ENCODE measurements at places on chromosomes 11 and 22.

GRCh38 chr11:75503531-75504099 is 22.1 kb downstream of the GDPD5 start:
- no peak for DNase-seq

DNA sequence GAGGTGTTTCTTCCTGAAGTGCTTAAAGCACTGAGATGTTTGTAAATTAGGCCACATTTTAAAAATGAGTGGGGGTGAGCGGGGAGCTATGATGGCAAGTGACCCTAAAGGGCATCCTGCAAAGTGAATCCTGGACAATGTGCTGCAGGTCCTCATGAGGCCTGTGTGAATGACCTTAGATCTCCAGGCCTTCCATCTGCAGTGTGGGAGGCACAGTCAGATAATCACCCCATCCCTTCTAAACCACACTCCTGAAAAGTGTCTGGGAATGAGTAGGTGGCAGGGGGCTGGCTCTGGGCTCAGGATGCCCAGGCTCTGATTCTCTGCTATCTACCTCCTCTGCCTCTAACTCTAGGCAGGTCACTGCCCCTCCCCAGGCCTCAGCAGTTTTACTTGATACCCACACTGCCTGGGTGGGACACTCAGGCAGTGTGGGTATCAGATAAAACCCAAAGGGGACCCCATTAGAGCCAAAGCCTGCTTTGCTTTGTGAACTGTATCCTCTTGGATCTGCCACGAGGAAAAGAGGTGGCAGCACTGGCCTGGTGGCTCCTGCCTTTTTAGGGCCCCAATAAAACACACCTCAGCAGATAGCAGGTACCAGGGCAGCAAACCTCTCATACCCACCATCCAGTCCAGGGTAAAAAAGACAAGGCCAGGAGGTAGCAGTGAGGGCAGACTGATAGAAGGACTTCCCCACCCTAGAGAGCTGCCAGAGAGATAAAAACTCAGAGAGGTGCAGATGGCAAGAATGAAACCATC is 10.5 kb downstream of the STARD10 start:
- DNase-seq = no peak

- DNase-seq = no peak
Measured at GRCh38 chr11:113247966-113248365, 66.4 kb upstream of the TTC12 start.

DNA sequence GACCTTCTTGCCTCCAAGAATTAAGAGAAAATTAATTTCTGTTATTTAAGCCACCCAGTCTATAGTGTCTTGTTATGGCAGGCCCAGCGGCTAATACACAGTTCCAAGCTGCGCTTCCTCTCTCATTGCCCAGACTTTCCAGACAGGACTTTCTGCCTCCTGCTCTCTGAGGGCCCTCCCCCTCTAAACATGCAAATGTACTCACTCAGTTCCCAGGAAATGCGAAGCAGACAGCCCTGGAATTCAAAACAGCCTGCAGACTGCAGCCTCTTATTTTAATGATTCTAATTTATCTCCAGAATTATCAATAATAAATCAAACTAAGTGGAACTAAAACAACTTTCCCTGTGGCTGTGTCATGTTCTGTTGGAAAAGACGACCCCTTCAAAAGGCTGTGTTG is 115.5 kb upstream of the ISX start:
- DNase-seq = no peak

DNA sequence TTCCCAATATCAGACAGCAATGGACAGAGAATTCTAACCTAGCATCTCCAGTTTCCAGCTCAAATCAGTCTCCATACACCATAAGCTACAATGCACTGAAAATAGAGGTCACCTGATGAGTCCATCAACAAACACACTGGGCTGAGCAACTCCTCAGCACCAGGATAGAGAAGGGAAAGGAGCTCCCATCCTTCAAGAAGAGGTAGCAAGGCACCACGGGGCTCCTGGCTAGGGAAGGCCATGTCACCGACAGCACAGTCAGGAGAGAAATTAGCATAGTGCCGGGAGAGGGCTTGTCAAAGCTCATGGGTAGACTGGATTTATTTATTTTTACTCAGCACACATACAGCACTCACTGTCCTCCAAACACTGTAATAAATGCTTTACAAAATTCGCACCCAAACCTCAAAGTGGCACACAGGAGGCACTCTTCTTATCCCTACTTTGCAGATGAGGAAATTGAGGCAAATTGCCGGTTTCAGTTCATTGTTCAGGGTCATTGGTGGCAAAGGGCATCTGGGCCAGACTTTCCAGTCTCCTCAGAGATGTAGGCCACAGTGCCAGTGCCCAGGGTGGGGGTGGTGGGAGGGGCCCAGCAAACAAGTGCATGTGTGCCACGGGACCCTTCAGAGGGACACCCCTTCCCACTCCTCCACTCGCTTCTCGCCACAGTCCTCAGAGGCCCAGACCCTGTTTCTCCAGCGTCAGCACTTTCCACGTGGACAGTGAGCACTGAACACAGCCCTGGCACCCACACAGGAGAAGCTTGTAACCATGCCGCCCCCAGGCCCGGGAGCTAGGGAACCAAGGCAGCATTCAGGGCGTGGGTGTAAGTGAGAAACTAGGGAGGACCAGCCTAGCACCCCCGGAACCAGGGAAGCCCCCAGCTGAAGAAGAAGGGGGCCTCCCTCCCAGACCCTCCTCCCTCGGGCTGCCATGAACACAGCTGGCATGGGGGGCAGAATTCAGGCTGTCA is 1417.4 kb downstream of the TBC1D22A start:
- DNase-seq = no peak
